ENCODE measurements at places on chromosomes 4 and X. TPM values are rescaled to one million over a fixed set of nuclear protein-coding genes. Genes with fewer than 3 reads are reported as not detected.
A peak's percentile ranks its signal among the peaks of the same experiment; 100 is the strongest.

DNA sequence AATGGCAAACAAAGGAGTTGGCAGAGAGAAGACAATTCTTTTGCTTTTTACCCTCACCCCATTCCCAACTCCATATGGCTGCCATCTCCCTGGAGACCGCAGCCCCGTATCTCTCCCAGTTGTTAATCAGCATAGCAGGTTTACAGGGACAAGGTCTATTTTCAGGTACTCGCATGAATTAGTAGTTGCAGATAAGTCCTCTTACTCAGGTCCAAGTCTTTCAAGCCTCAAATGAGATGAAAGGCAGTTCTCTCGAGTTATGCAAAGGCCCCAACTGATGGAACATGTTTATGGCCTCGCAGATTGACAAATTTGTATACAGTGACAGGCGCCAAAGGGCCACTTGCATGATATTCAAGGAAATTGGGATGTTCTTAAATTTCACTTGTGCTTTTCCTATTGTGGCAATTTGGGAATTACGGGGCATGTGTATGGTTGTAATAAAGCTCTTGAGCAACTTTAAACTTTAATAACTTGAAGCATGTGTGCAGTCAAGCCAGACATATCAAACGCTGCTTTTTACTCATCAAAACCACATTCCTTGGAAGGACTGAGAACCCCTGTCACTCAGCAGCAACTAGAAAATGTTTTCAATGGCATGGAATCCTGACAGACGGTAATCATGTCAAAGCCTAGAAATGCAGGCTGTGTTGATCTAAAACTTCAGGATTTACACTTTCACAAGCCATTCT is 45.1 kb downstream of the KDR start:
- no peak for DNase-seq

The PLP1 gene
- total RNA-seq = not detected

- DNase-seq = no peak
Observed at GRCh38 chrX:24283127-24283794, 30.6 kb downstream of the SUPT20HL2 start.

The CDX4 gene
- not detected for total RNA-seq

- DNase-seq = no peak
Observed at GRCh38 chrX:135463937-135464336, 42.2 kb downstream of the SMIM10L2A start.

GRCh38 chr4:138658518-138658917 is 357.1 kb upstream of the NOCT start:
- no peak for DNase-seq

- DNase-seq = no peak
Observed at GRCh38 chrX:71236836-71237235, 13.8 kb downstream of the GJB1 start.

DNA sequence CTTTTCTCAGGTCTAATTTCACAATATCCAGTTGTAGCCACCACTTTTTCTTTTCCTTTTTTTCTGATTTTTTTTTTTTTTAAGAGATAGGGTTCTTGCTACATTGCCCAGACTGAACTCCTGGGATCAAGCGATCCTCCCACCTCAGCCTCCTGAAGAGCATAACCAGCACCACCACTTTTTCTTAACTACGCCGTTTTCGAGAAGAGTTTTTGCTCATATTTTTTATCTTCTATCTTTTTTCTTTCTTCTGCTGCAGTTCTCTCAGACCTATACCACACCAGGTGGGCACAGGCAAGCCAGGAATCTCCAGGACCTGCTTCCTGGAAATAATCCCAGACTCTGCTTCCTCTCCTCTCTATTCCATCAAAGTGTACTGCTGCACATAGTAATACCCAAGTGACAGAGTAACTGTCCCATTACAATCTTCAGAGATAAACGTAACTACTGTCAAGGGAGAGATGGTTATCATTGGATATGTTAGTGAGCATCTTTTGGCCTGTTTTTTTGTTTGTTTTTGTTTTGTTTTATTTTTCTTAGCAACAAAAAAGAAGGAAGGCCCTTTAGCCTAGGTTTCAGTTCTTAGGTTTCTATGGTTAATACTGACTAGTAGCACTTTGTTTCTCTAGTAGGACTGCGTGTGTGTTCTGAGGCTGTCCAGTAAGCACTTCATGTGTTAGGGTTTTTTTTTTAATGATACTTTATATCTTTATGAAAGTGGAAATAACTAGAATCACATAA is 59.2 kb upstream of the TXK start:
- no peak for DNase-seq

GRCh38 chr4:81676537-81676936 is 204.8 kb upstream of the RASGEF1B start:
- DNase-seq = no peak

GRCh38 chrX:53281321-53281822 is at the start of gene IQSEC2:
Gene IQSEC2, minus strand, starts transcription at chrX:53281584.
- no peak for DNase-seq

DNA sequence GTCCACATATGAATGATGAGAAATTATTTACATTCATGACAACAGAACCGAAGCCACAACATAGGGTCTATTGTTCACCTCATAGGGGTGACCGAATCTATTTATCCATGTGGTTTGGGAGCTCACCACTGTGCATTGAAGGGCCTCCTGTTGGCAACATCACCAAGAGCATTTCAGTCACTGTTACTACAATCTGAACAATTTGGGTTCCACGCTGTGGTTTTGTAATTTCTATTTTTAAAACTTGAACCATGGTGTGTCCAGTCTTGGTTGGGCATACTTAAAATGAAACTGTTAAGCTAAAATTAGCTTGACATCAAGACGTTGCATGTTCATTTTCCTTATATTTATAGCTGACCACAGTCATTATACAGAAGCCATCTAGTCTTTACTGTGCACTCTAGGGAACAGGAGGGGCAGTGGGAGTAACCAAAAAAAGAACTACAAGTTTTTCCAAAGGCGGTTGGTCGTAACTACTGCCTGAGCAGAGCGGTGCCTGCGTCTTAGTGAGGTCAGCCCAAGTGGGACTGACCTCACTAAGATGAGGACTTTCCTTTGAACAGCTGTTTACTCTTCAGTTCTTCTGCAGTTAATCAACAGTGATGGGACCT is 192.1 kb downstream of the SPRY1 start:
- DNase-seq = no peak

GRCh38 chrX:1416965-1417760 is 25.2 kb upstream of the SLC25A6 start:
- no peak for DNase-seq

The FGF13 gene
- 27.4 TPM for total RNA-seq

DNA sequence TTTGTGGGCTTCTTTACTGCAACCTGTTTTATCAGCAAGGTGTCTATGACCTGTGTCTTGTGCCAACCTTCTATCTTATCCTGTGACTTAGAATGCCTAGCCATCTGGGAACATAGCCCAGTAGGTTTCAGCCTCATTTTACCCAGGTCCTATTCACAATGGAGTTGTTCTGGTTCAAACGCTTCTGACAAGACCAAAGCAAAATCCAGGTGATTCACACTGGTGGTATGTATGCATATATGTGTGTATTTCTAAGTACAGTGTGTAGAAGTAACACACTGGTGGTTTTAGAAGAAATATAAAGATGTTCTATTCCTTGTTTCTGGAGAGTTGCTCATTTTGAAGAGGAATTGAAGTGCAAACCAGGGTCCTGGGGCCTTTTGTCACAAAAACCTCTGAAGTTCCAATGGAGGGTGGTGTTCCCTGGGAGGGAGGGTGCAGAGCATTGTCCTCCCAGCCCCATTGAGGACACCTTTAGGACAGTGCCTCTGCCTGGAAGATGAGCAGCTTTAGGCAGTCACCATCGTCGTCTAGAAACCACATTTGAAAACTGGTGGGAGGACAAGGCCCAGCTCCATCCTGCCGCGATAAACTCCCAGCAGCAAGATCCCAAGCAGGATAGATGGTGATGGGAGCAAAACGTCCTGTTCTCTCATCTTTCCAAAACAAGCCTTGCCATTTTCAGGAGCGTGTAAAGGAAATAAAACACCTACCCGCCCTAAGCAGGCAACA is 191.4 kb downstream of the TSPAN5 start:
- DNase-seq = no peak

The TLR1 gene
- 0.87 TPM for total RNA-seq

The TLR2 gene
- total RNA-seq = 8.8 TPM

The CSN1S1 gene
- not detected for total RNA-seq

GRCh38 chr4:8013976-8014726 is 74.5 kb upstream of the AFAP1 start:
- no peak for DNase-seq

- DNase-seq = no peak
Observed at GRCh38 chr4:115883847-115884246, 770.4 kb upstream of the NDST4 start.

The MND1 gene
- total RNA-seq = 0.82 TPM

The RBM3 gene
- total RNA-seq = 261 TPM

DNA sequence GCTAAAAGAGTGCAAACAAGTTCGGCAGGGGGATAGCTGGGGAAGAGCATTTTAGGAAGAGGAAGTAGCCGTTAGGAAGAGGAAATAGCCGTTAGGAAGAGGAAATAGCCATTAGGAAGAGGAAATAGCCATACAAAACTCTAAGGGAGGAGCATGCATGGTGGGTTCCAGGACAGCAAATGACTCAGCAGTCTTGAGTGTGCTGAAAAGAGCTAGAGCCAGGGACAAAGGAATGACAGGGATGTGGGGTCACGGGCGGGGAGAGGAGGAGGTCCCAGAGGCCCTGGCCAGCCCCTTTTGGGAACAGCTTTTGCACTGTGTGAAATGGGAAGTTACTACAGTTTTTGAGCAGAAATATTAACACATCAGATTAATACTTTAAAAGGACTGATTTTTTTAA is 882.6 kb downstream of the TRIML1 start:
- DNase-seq = no peak

DNA sequence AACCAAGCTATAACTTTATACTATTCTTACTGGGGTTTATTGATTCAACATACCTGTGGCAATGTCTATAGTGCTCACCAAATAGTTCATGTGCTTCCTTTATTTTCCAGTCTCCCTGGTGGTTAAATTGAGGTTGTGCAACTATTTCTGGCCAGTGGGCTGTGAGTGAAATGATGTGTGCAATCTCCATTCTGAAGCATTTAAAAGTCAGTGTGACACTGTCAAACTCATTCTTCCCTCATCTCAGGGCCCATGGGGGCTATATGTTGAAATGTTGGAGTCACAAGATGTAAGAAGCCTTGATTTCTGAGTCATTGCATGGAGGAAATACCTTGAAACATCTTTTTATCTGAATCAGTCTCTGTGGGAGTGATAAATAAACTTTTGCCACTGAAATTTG is 414.3 kb upstream of the RPS6KA3 start:
- no peak for DNase-seq

GRCh38 chr4:76781698-76782595 is 116.0 kb downstream of the SOWAHB start:
- no peak for DNase-seq

- DNase-seq = no peak
Observed at GRCh38 chr4:122914938-122915337, 7.5 kb downstream of the NUDT6 start.

DNA sequence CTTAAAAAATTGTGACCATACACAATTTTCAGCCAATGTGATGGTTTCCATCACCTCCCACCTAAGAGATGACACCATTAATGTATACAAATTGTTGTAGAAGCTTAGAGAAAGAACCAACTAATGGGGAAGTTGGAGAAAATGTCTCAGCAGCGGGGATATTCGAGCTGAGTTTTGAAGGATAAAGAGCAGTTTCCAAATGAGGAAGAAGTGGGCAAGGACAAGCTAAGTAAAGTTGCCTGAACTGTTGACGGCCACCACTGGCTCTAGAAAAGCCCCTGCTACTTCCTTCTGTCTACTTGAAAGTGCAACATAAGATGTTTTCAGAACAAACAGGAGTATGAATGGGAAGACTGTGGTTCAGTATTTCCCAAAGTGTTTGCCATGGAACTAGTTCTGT is 92.0 kb downstream of the CHRNA9 start:
- DNase-seq = no peak

The CNOT6L gene
- 22.2 TPM for total RNA-seq

The ADH1A gene
- total RNA-seq = not detected

- DNase-seq = no peak
Observed at GRCh38 chrX:108541286-108541685, 101.6 kb downstream of the COL4A5 start.

The H2BW2 gene
- total RNA-seq = not detected

GRCh38 chr4:112673686-112674085 is 36.7 kb downstream of the LARP7 start:
- DNase-seq = no peak

- DNase-seq = no peak
Observed at GRCh38 chr4:13616597-13616996, 10.9 kb downstream of the BOD1L1 start.

The FGF5 gene
- total RNA-seq = 1.9 TPM

DNA sequence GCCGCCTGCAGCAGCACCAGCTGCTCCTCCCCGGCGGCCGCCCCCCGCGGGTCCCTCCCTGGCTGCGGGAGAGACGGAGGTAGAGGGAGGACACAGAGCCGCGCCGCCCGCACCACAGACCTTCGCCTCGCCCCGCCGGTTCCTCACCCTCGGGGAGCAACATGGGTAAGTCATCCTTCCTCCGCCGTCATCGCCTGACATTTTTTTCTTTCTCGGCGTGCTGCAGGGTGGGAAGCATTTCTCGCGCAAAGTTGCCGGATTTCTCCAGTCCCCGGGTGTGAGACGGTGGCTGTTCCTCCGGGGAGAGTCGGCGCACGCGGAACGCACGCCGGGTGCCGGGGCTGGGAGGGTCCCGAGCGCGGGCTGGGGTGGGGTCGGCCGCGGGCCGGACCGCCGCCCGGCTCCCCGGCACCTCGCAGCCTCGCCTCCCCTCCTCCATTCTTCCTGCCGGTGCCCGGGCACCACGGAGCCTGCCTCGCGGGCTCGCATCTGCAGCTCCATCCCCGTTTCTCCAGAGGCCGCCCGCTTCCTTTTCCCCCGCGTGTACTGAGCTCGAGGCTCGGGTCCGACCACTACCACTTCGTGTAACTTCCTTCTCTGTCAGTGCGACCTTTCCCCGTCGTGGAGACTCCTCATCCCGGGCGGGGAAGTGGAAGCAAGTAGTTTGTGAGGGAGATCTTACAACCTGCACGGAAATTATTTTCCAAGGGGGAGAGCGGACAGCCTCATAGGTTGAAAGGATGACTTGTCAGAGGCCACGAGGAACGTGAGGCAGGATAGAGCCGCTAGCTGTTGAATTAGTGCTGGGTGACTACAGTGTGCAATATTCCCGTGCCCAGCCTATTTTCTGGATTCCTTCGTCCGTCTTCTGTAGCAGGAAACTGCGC is 464 bp downstream of the RAP1GDS1 start:
- peak; percentile 44 for DNase-seq

DNA sequence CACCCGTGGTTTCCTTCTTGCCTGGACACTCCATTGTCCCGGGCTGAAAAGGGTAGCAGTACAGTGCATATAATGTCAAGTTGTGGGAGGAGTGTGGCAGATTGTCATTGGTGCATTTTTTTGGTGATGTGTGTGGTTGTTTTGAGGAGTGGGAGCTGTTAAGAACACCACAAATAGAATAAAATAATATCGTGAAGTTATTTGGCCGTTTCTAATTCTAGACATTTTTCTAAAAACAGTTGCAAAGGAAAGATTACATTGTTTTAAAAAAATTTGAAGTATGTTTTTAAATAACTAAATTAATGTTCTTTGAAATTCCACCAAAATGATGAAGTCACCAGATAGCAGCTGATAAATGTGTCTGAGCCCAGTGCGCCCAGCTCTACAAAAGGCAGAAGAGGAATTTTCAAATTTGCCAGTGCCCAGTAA is 1.3 kb downstream of the PKD2 start:
- no peak for DNase-seq
